Activated CD4-positive, alpha-beta T cell treated with anti-CD3 and anti-CD28 coated beads for 4 hours (primary cell): ENCODE measurements at places on chromosomes 12 and 14.

DNA sequence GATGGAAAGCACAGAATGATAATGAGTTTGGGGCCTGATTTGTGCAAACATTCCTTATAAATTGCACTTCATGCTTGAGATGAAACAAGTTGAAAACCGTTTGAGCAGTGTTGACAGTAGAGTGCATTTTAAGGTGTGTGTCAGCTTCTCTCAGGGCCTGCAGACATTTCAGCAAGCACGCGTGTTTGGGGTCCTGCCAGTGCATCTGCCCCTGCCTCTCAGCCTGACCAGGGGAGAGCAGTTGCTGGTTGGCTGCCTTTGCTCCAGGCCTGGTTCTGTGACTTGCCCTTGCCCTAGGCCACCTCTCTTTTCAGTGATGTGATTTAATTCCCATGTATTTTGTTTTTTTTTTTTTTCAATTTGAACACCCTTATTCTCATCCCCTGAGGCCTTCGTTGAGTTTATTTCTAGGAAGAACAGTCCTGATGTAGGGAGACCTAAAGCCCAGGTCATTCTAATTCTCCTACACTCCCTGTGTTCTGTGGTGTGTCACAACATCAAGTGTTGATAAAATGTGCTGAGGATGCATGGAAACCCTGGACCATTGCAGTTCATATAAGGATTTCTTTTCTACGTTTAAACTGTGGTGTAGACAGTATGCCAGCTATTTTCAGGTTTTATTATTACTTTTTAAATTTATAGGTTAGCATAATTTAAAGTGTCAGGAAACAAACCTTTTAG is 40.1 kb upstream of the AMN start:
- no peak for DNase-seq

DNA sequence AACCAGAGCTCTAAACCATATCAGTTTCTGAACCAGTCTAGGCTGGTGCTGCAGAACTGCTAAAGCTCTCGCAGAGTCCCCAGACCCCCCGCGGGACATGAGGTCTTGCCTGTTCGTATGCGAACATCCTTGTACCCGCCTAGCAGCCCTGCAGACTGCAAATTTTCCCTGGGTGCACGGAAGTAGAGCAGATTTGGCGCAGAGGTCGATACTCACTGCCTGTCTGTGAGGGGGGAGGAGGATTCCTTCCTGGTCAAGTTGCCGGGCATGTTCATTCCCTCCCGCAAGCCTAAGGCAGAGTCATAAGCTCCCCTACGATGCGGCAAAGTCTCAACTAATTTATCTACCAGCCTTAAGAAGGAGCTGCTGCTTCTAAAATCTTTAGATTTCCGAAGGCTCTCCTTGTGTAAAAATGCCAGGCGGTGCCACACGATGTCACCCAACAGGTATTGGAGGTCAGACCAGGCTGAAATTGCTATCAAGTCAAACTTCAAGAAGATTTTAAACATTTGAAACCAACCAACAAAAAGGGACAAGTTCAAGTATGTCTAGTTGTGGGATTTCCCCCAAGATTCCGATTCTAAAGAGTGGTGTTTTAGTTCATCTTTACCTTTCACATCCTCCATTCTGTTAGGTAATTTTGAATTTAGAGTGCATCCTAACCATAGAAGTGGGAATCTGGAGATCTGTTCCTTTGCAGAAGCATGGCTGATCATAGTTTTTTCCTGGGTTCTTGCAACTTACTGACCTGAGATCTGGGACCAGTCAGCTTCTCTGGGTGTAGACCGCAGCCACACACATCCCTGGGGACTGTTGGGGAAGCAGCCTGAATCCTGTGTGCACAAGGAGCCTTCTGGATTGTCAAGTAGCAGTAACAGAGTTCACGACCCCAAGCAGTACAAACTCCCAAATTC is 1.6 kb upstream of the PAX9 start:
- DNase-seq, result no peak

GRCh38 chr12:20436316-20436715 is 68.0 kb downstream of the PDE3A start:
- no peak for DNase-seq

GRCh38 chr12:106987846-106988245 is 900 bp upstream of the MTERF2 start:
- DNase-seq, result no peak

GRCh38 chr12:90548595-90548994 is 406.4 kb downstream of the CCER1 start:
- no peak for DNase-seq

DNA sequence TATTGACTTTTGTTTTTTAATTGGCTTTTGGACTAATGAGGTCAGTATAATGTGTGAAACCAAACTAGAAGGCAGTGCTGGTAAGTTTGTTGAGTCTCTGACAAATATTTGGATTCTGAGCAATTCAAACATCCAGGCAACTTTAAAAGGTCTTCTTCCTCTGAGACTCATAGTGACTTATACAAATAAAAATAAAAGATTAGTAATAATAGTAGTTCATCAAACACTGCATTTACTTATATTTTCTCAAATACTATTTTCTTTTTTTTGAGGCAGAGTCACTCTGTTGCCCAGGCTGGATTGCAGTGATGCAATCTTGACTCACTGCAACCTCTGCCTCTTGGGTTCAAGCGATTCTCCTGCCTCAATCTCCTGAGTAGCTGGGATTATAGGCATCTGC is 337.9 kb downstream of the DAD1 start:
- DNase-seq, result no peak

DNA sequence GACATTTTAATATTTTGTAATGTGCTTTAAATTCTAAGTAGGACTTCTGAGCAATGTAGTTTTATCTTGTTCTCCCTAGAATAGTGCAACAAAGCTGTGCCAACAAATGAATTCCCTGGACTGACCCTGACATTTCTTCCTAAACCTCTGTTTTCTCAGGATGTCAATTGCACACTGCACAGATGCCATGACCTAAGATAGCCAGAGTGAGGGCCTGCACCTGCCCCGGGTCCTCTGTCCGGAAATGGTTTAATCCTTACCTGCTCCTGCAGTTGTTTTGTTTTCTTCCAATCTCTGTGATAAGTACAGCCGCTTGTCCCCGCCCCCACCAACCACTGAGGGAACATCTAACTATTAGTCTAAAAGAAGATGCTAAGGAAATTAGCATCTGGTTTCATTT is 831.5 kb downstream of the GALC start:
- DNase-seq, result no peak

DNA sequence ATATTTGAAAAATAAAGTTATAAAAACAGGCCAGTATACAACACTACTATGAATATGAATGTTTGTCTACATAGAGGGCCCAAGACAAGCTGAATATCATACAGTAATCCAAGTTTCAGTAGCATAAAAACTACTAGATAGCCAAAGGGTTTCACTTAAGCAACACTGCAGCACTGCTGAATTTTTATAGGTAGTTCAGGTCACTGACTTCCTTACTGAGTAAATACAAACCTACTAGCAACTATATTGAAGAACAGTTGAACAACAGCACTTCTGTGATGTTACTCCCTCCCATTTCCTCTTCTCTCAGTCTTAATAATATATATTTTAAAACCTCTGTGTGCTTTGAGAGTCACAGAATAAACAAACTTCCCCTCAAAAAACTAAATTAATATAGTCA is 42.7 kb downstream of the GTF2A1 start:
- DNase-seq, result no peak

GRCh38 chr12:93723568-93723930 is 46.4 kb downstream of the CRADD start:
- no peak for DNase-seq

DNA sequence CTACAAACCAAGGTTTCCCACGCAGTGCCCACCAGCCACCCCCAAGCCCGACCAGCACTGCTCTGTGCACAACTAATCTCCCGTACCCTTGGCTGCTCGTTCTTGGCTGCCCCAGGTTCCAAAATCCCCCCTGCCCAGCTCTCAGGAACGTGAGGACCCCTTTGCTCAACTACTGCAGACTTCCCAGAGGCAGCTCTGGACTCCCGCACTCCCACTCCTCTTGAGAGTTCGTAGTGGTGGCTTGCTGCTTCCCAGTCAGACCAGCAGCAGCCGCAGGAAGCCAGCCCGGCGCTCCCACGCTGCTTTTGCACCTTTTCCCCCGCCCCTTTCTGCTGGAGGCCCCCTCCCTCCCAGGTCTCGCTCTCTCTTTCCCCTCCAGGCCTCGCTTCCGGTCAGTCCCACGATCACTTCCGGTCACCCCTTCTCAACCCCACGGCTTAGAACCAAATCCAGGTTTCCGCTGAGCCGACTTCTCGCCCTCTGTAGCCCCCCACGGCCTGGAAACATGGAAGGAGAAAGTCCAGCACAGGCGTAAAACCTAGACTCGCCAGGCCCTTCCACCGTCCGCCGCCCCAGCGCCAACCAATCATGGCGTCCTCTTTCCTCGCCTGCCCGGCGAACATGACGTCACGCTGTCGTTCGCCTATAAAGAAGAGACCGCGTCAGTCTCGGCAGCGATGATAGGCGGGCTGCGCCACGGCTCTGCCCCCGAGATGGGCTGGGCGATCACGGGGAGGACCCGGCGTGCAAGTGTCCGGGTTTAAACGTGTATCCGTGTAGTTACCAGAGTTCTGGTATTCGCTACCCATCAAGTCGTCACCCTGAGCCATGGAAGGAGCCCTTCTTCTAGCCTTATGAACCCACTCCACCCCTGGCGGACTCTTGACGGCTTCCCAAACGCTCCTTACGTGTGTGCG is at the start of gene TFCP2:
TSS of gene TFCP2 (minus strand) at position 621 of the 917 bp plus-strand sequence. CDS start 713 bp downstream, outside the sequence.
- DNase-seq, result peak; percentile 93

DNA sequence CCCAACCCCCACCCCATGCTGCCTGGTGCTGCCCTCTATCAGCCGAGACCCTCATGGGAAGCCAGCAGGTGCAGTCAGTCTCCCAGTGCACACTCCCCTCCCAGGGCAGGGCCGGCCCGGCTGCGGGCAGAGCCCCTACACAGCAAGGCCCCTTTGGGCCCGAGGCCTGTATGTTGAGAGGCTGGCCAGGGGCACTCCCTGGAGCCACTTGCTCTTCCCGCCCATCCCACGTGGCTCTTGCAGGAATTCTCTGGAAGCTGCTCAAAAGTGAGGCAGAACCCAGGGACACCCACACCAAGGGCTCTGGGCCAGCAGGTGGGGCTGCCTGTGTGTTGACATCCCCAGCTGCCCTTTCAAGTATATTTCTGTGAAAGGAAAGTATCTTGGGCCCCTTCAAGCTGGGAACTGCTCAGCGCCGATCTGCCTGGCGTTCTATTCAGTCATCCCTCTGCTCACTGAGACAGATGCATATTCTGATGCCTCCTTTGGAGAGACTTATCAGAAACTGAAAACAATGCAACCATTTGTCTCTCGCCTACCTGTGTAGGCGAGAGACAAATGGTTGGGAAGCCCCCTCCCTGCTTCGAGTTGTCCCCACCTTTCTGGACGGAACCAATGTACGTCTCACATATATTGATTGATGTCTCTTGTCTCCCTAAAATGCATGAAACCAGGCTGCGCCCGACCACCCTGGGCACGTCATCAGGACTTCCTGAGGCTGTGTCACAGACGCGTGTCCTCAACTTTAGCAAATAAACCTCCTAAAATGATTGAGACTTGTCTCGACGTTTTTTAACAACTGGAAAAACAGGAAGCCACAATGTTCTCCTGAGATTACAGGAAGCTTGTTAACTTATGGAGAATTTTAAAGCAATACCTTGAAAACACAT is 6.0 kb downstream of the GPR132 start:
- no peak for DNase-seq

- no peak for DNase-seq
Measured at GRCh38 chr14:50451854-50452253, 55.2 kb upstream of the CDKL1 start.

DNA sequence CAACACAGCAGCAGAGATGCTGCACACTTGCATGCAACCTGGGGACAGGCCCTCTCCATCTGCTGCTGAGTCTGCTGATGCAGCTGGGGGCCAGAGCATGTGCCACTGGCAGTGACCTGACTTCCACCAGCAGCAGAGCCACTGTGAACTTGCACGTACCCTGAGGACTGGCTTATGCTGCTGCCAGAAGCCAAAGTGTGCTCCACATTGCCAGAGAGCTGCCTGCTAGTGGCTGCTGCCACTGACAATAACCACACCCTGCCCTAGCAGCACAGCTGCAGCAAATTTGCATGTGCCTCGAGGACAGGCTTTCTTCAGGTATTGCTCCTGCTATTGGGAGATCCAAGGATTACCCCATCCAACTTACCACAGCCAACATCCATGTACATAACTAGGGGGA is 4.5 kb upstream of the PRR4 start:
- DNase-seq, result no peak

DNA sequence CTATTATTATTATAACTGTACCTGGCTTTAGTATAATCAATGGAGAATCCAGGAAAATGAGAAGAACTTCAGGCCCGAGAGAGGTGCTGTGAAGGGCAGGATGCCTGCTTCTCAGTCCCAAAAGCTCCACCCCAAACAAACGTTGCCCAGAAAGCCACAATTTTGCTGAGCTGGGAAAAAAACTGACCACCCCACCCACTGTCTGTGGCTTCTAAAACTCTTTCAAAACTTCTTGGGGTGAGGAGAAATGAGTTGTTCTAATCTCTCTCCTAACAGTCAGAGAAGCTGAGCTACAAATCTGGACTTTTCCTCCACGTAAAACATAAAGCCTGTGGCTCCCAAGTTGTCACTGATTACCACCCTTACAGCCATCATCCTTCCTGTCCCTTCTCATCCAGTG is 13.4 kb downstream of the VDR start:
- no peak for DNase-seq

DNA sequence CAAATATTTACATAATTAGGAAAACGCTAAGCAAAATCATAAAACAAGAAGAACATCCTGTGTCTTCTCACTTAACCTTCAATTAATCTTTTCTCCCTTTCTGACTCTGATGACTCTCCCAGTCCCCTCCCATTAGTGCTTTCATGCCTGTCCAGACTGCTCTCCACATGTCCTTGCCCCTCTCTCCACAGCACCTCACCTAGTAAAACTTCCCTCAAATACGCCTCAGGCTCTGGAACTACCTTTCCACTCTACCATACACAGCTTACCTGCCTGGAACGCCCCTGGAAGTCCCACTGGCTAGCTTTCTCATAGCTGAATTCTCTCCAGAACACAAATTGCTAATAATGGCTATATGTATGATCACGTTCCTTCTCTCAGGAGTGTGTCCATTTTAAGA is 44.7 kb downstream of the SLC5A8 start:
- no peak for DNase-seq

GRCh38 chr12:86496595-86496994 is 240.4 kb upstream of the MGAT4C start:
- DNase-seq, result no peak

GRCh38 chr12:2691006-2691344 is 103.8 kb upstream of the FKBP4 start:
- peak; percentile 48 for DNase-seq

- no peak for DNase-seq
Measured at GRCh38 chr12:38720661-38721060, 184.7 kb downstream of the CPNE8 start.

DNA sequence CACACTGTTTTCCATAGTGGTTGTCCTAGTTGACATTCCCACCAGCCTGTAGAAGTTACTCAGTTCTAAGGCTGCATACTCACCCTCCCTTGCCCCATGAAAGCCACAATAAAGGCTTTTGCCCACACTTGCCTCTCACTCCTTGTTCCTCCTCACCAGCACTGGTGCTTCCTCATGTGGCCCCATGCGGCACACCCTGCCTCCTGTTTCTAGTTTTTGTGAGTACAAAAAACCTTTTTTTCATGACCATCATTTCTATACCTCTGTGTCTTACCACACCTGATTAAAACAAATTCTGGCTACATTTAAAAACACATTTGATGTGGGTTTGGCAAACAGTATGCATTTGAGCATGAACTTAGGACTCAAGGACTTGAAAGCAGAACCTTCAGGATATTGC is 40.7 kb upstream of the RIN3 start:
- DNase-seq, result no peak

- no peak for DNase-seq
Measured at GRCh38 chr14:60951776-60952435, 29.0 kb downstream of the TRMT5 start.

GRCh38 chr12:6463216-6463615 is 7.3 kb downstream of the VAMP1 start:
- no peak for DNase-seq
